Type B pancreatic cell (in vitro differentiated cells): ENCODE measurements at places on chromosomes 4 and X.

- no peak overlapping the region for H3K27ac ChIP-seq
- H3K4me1 ChIP-seq, result no peaks in the 10 kb centered on the region
- no peak for DNase-seq
- no peaks in the 10 kb centered on the region for H3K36me3 ChIP-seq
Observed at GRCh38 chrX:4932790-4933189, 1219.3 kb upstream of the PRKX start.

GRCh38 chr4:67020438-67020797, 524.9 kb downstream of the CENPC start:
- no peaks in the 10 kb centered on the region for H3K36me3 ChIP-seq
- no peak overlapping the region for H3K27ac ChIP-seq
- DNase-seq, result no peak
- H3K4me3 ChIP-seq, result no peak overlapping the region

DNA sequence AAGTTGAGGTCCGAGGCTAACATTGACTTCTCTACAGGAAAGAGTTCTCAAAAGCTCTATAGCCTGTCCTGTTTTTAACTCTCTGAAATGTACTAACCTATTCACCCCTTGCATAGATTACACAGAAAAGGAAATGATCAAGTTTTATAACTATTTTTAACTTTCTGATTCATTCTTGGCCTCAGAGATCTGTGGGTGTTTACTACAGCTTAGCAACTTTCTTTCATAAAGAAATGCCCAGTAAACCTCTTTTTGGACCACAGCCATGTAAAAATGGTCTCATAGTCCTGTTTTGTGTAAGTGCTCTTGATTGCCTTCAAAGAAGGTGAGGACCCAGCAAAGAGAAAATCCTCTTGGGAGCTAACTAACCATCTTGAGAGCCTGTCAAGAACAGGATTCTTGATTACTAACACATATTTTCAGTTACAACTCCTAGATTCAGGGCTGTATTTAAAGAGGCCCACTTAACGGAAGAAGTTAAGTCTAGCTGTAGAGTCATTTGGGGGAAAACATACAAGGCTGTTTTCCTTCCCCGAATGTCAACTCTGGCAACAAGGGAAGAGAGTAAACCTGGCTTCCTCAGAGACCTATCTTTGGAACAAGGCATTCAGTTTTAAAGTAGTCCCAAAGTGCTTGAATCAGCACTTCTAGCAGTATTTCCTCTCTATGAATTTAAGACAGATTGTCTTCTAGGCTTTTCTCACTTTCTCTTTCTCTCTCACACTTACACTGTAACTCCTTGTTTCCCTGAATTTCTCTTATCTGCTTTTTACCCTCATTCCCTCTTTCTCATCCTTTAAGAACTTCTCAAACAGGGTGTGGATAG, 78.2 kb downstream of the IL21 start:
- H3K27ac ChIP-seq, result no peak overlapping the region
- H3K36me3 ChIP-seq, result no peaks in the 10 kb centered on the region
- no peak for DNase-seq
- H3K27me3 ChIP-seq, result no peaks in the 10 kb centered on the region
- peaks cover 4% of the 10 kb centered on the region for H3K4me1 ChIP-seq

DNA sequence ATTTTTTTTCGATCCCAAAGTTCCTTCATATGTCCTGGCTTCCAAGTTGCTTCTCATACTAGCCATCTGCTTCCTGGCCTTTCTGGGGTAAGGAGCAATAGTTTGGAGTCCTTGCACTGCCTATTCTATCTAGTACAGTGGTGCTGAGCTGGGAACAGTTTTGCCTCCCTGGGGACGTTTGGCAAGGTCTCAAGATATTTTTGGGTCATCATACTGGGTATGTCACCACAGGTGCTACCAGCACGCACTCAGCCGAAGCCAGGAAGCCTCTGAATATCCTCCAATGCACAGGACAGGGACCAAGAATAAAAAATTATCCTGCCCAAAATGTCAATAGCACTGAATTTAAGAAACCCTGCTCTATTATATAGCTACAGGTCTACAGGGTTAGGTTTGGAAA, 35.4 kb upstream of the TMSB15B start:
- no peaks in the 10 kb centered on the region for H3K4me1 ChIP-seq
- no peaks in the 10 kb centered on the region for H3K27me3 ChIP-seq
- H3K4me3 ChIP-seq, result no peak overlapping the region
- no peak overlapping the region for H3K27ac ChIP-seq
- DNase-seq, result no peak

GRCh38 chr4:36208893-36209473, 35.3 kb downstream of the ARAP2 start:
- no peak for DNase-seq
- no peaks in the 10 kb centered on the region for H3K36me3 ChIP-seq
- no peak overlapping the region for H3K4me3 ChIP-seq
- no peak overlapping the region for H3K27ac ChIP-seq

DNA sequence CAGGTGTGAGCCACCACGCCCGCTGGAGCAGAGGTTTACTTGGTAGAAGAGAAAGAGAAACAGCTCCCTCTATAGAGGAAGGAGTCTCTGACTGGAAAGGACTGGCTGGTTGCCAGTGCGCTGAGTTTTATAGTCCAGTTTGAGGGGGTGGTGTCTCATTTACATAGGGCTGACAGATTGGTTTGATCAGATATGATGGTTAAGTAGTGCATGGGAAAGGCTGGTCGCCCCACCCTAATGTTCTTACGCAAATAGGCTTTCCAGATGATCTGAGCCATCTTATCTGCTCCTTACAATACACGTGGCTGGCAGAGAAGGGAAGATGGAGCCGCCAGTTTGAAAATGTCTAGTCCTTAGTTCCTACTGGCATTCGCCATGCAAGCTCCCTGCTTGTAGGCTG, 439.5 kb downstream of the NAF1 start:
- H3K36me3 ChIP-seq, result no peaks in the 10 kb centered on the region
- no peak for DNase-seq
- no peak overlapping the region for H3K4me3 ChIP-seq
- H3K27me3 ChIP-seq, result no peaks in the 10 kb centered on the region
- H3K27ac ChIP-seq, result no peak overlapping the region

DNA sequence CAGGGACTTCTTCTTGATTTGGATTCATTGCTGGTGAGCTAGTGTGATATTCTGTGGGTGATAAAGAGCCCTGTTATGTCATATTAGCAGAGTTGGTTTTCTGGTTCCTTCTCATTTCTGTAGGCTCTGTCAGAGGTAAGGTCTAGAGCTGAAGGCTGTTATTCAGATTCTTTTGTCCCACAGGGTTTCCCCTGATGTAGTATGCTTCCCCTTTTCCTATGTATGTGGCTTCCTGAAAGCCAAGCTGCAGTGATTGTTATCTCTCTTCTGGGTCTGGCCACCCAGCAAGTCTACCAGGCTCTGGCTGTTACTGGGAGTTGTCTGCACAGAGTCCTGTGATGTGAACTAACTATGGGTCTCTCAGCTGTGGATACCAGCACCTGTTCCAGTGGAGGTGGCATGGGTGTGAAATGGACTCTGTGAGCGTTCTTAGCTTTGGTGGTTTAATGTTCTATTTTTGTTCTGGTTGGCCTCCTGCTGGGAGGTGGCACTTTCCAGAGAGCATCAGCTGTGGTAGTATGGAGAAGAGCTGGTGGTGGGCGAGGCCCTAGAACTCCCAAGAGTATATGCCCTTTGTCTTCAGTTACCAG, 373.7 kb downstream of the AR start:
- H3K27me3 ChIP-seq, result no peaks in the 10 kb centered on the region
- no peak overlapping the region for H3K27ac ChIP-seq
- no peak overlapping the region for H3K4me3 ChIP-seq
- no peaks in the 10 kb centered on the region for H3K4me1 ChIP-seq
- no peak for DNase-seq
- no peaks in the 10 kb centered on the region for H3K36me3 ChIP-seq

- no peaks in the 10 kb centered on the region for H3K4me1 ChIP-seq
- DNase-seq, result no peak
- H3K27ac ChIP-seq, result no peak overlapping the region
- no peak overlapping the region for H3K4me3 ChIP-seq
Observed at GRCh38 chr4:89216422-89216821, 91.2 kb downstream of the GPRIN3 start.

- H3K27me3 ChIP-seq, result peaks cover 66% of the 10 kb centered on the region
- DNase-seq, result no peak
- peaks cover 4% of the 10 kb centered on the region for H3K36me3 ChIP-seq
- H3K4me3 ChIP-seq, result no peak overlapping the region
- no peaks in the 10 kb centered on the region for H3K4me1 ChIP-seq
- H3K27ac ChIP-seq, result no peak overlapping the region
Observed at GRCh38 chrX:440636-441035, 53.9 kb upstream of the PPP2R3B start.

DNA sequence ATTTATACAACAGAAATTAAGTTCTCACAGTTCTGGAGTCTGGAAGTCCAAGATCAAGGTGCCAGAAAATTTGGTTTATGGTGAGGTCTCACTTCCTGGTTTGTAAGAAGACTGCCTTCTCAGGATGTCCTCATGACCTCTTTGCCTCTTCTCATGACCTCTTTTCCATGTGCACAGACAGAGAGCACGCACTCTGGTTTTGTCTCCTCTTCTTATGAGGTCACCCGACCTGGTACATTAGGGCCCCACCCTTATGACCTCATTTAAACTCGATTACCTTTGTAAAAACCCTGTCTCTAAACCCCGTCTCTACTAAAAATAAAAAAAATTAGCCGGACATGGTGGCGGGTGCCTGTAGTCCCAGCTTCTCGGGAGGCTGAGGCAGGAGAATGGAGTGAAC, 155.9 kb downstream of the KIT start:
- H3K27ac ChIP-seq, result no peak overlapping the region
- no peaks in the 10 kb centered on the region for H3K27me3 ChIP-seq
- DNase-seq, result no peak
- no peaks in the 10 kb centered on the region for H3K4me1 ChIP-seq

DNA sequence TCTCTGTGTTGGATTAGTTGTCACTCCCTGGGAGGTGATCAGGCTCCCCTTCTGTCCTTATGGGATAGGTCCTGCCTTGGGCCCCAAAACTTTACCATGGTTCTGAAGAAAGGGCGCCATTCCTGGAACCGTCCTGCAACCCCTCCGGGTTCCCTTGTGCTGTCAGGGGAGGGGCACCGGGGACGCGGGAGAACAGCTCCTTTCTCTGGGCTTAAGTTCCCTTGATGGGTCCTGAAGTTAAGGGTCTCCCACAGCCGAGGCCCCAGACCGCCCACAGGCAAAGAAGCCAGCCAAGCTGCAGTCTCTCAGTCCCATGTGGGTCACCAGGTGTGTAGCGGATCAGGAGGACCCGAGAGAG, 44.8 kb downstream of the UGT2A3 start:
- DNase-seq, result no peak
- peaks cover 21% of the 10 kb centered on the region for H3K4me1 ChIP-seq
- peak overlapping the region; percentile 91 for H3K27ac ChIP-seq

- no peaks in the 10 kb centered on the region for H3K36me3 ChIP-seq
- H3K27me3 ChIP-seq, result no peaks in the 10 kb centered on the region
- H3K4me1 ChIP-seq, result peaks cover 12% of the 10 kb centered on the region
- no peak overlapping the region for H3K27ac ChIP-seq
- no peak overlapping the region for H3K4me3 ChIP-seq
Observed at GRCh38 chr4:42328978-42329377, 68.3 kb upstream of the SHISA3 start.

DNA sequence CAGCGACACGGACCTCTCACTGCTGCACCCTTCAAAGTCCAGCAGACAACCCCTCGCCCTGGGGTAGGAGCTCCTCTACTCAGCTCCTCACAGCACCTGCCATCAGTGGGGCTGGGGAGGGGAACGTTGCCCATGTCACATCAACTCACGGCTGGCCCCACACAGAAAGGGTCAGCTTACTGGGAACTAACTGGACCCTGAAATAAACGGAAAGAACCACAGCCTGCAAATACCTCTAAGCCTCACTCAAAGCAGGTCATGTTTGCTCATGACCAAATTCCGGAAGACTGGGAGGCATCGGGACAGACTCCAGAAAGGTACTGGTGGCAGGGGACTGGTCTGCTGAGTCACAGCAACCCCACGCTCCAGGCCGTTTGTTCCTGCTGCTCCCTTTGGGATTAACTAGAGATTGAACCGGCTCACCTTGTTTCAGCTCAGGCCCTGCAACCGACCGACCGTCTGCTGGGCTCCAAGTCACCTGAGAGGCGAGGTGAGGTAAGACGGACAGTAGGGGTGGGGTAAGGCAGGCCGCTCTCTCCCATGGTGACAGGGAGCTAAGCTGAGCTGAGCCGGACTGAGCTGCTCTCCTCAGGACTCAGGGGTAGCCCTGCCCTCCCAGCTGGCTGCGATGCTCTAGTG, 5.6 kb downstream of the G6PD start:
- DNase-seq, result no peak
- no peak overlapping the region for H3K4me3 ChIP-seq
- H3K4me1 ChIP-seq, result peaks cover 7% of the 10 kb centered on the region
- no peaks in the 10 kb centered on the region for H3K36me3 ChIP-seq
- H3K27ac ChIP-seq, result peak overlapping the region; percentile 48
- H3K27me3 ChIP-seq, result no peaks in the 10 kb centered on the region

DNA sequence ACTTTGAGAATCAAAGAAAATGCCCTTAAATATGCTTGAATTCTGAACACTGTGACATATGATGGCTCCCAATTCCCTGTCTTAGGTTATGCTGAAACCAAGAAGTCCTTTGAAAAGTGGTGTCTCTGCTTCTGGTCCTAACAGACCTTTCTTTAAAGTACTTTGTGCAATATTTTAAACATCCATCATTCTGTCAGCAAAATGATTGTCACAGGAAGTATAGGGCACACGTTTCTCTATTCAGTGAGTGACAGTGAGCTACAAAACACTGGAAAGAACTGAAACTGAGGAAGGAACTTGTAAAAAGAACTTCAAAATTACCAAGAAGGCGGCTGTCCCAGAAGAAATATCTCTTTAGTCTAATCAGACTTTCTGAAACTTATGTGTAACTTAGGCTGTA, 12.2 kb upstream of the NUP54 start:
- no peak for DNase-seq
- no peaks in the 10 kb centered on the region for H3K27me3 ChIP-seq
- H3K27ac ChIP-seq, result no peak overlapping the region

- no peak overlapping the region for H3K27ac ChIP-seq
- no peak overlapping the region for H3K4me3 ChIP-seq
- no peak for DNase-seq
- H3K36me3 ChIP-seq, result no peaks in the 10 kb centered on the region
- peaks cover 4% of the 10 kb centered on the region for H3K27me3 ChIP-seq
- no peaks in the 10 kb centered on the region for H3K4me1 ChIP-seq
Observed at GRCh38 chrX:139542652-139543051, 12.1 kb downstream of the F9 start.

- no peak for DNase-seq
- H3K27ac ChIP-seq, result no peak overlapping the region
- peak overlapping the region; percentile 87 for H3K4me3 ChIP-seq
- peaks cover 25% of the 10 kb centered on the region for H3K4me1 ChIP-seq
- peaks cover 11% of the 10 kb centered on the region for H3K36me3 ChIP-seq
Observed at GRCh38 chr4:107931775-107932321, 499 bp downstream of the CYP2U1 start.

GRCh38 chr4:93852680-93853079, 24.1 kb downstream of the ATOH1 start:
- H3K4me1 ChIP-seq, result no peaks in the 10 kb centered on the region
- no peak overlapping the region for H3K4me3 ChIP-seq
- H3K36me3 ChIP-seq, result no peaks in the 10 kb centered on the region
- H3K27ac ChIP-seq, result no peak overlapping the region
- peaks cover 16% of the 10 kb centered on the region for H3K27me3 ChIP-seq

- H3K4me1 ChIP-seq, result no peaks in the 10 kb centered on the region
- H3K27me3 ChIP-seq, result peaks cover 7% of the 10 kb centered on the region
- no peak overlapping the region for H3K27ac ChIP-seq
- no peak for DNase-seq
Observed at GRCh38 chrX:109954333-109954732, 48.6 kb upstream of the TMEM164 start.
